ENCODE measurements at places on chromosomes 11 and 22.

DNA sequence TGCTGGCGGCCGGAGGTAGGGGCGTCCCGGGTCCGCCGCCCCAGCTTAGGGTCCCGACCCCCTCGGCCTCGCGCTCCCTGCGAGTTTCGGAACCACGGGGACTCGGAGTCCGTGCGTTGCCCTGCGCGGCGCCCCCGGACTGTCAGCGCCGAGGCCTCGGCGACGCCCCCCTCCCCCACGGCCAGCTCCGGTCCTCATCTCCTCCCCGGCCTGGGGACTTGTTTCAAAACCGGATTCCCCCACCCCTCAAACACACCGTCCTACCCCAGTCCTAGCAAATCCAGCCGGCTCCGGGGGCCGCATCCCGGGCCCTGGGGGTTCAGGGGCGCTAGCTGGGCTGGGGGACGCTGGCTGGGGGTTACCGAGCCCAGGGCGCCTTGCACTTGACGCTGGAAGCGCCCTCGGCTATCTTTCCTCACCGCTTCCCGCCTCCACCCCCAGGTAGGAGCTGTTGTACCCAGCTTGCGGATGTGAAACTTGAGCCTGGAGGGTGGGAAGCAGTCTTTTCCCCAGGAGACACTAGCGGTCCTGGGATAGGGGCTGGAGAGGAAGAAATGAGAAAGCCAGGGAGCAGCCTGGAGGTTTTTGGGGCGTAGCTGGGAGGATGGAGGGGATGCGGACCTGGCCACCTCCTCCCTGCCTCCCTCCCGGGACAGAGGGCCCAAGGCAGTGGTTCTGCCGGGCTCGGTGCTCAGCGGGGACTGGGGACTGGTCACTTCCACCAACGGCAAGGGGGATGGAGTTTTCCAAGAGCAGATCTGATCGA lies 550 bp downstream of the FBLN1 start:
- no peak for DNase-seq

DNA sequence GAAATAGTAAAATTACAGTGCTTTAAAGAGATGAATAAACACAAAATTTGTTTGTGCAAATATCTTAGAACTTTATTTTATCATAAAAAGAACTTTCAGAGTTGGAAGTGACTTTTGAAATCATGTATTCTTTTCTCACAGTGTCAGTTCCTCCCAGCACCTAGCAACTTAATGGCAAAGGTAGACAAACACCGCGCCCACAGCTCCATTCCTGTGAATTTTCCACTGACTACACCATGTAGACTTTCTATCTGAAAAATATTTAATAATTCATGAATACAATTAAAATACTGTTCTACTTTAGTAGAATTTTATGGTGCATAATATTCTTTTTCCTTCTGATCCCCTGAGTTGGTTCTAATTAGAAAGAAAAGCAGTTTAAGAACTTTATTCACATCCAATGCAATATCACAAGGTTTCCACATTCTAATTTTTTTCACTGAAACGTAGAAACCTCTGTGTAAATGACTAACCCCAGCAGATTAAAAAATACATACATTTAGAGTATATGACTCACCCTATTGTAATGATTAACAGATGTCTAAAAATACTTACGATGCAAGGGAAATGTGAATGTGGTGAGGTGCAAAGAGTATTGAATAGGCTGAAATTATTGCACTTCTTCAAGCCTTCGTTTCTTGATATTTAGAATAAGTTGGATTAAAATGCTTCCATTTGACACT lies 218.2 kb upstream of the CCDC179 start:
- DNase-seq = no peak

GRCh38 chr11:133835593-133836548 lies 9.4 kb downstream of the SPATA19 start:
- no peak for DNase-seq

DNA sequence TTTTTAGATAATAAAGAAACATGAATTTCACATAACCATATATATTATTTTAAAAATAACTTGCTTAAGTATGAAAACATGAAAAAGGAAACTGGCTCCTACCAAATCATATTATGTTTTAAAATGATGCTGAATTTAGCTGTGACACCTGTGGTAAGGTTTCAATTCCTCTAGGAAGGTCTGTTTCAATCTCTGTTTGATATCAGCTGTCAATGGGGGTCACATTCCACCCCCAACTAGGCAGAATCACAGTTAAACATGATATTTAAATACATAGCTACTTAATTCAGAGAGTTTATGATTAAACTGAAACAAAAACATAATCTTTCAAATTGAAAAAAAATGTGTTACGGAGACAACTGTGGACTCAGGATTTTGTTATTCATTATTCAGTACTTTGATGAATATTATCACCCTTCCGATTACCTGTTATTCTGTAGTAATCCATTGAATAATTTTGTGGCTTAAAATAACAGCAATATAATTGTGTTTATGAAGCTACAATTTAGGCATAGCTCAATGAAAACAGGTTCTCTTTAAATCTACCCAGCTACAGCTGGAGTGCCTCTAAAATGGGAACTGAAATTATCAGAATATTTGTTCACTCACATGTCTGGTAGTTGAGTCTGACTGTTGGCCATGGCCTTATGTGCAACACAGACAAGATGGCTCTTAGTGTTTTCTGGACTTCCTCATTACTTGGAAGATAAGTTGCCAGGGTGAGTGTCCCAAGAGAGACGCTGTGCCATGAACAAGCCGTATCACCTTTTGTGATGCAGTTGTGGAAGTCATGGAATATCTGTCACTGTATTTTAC lies 244.6 kb upstream of the ANO3 start:
- no peak for DNase-seq
